ENCODE measurements at places on chromosomes 6 and 20.

DNA sequence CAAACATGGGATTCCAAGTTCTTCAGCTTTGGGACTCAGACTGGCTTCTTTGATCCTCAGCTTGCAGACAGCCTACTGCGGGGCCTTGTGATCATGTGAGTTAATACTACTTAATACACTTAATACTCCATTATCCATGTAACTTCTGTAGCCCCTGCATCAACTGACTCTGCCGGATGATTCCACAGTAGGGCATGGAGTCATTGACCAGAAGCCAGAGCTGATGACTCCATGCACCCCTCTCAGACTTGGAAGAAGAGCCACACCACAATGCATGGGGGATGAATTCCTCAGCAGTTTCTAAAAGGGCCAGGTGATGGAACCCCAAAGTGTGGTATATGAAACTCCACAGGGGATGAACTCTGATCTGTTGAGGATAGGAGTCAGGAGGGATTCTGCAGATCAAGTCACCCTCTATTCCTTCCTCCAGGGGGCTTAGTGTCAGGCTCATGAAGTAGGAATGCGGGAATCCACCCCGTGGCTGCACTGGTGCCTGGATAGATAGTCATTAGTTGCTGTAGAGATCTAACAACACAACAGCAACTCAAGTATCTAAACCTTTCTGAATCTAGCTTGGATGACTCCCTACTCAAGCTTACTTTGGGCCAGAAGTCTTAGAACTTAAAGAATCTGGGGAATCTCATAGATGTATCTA is 70.2 kb downstream of the GPR6 start:
- DNase-seq: no peak

DNA sequence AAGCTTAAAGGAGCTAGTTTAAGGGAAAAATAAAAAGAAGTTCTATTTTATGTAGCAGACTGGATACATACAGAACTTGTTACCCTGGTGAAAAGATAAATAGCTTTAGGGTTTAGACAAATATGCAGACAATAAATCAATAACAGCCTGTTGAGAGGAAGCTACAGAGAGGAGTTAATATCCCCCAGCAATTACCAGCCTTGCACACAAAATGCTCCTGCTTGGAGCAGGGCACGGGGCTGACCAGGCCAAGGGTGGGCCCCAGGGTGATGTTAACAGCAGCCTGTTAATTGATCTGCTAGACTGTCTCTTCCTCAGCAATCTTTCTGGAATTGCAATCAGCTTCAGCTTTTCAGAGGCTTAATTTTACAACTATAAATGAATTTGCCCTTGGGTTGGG is 125.1 kb upstream of the SOX4 start:
- DNase-seq: no peak

DNA sequence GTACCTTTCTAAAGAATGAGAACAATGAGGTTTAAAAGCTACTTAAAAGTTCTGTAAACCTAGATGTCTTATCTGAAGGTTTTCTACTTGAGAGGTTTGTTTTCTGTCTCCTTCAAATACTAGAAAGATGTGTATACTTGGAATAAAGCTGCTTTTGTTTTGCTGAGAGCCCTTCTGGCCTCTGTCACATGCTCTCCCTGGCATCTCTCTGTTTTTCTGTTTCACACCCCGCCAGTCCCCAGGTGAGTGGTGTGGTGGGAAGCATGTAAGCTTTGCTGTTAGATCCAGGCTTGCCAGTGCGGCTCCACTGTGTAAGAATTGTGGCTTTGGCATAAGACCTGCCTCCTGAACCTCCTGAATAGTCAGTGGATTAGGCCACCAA is 56.8 kb downstream of the SNX9 start:
- peak; percentile 69 for DNase-seq

DNA sequence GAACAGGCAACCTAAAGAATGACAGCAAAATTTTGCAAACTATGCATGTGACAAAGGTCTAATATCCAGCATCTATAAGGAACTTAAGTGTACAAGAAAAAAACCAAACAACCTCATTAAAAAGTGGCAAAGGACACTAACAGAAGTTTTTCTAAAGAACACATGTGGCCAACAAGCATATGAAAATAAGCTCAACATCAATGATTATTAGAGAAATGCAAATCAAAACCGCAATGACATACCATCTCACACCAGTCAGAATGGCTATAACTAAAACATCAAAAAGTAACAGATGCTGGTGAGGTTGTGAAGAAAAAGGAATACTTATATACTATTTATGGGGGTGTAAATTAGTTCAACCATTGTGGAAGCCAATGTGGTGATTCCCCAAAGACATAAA is 5.5 kb downstream of the RFPL4B start:
- no peak for DNase-seq

GRCh38 chr6:25623879-25624278 is 28.1 kb upstream of the SCGN start:
- DNase-seq: no peak

- no peak for DNase-seq
These were observed 4.1 kb downstream of the TMEM239 start for GRCh38 chr20:2820084-2820895.

- DNase-seq: no peak
These were observed 160.8 kb downstream of the ZDHHC14 start for GRCh38 chr6:157541618-157542413.

GRCh38 chr6:16623731-16624130 is 137.5 kb downstream of the ATXN1 start:
- no peak for DNase-seq

DNA sequence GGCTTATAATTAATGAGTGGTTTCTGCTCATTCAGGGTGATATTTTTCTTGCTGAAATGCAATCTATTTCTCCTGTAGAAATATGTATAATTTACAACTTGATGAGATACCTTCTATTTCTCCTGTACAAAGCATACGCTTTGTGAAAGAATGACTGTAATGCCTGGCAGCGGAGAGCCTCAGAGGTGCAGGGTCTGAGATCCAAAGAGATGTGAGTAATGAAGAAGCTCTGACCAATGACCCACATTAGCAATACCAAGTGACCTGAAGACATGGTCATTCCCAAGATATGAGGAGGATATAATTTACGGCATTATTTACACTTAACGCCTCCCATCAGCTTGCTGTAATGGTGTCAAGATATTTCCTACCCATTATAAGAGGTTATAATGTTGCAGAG is 98.4 kb upstream of the RAB32 start:
- no peak for DNase-seq

GRCh38 chr20:23162887-23163286 is 76.8 kb upstream of the CD93 start:
- no peak for DNase-seq

DNA sequence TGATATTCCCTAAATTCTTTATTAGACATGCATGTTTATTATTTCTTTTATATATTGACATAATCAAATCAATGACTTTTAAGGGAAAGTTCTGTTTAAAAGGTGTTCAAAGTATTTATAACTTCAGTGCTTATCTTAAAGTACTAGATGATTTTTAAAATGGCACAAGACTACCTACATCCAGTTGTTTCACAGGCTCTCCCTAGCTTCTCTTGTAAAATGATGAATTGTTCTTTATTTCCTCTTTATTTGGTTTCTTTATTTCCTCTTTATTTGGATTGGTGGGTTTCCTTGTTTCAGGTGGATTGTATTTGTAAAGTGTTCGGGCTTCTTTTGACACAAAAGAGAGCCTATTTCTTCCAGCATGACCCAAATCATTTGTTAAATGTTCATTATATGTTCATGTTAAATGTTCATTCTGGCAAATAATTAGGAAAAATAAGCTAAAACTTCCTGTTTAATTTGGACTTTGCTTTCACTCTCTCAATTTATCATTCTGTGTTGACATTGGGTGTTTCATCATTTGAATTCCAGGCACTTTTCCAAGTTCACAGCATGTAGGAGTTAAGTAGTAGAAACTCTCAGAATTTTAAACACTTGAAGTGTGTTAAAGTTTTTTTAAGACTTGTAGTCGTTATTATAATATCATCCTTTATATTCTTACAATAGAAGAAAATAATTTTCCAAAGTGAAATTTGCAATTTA is 24.6 kb downstream of the MLIP start:
- DNase-seq: peak; percentile 18

- DNase-seq: no peak
These were observed 97.5 kb downstream of the AIG1 start for GRCh38 chr6:143158113-143158581.

GRCh38 chr6:27889628-27890444 is 22.4 kb downstream of the OR2B2 start:
- no peak for DNase-seq

GRCh38 chr6:129111346-129111745 is 228.4 kb downstream of the LAMA2 start:
- no peak for DNase-seq

- no peak for DNase-seq
These were observed 3.2 kb upstream of the HLA-DMB start for GRCh38 chr6:32943864-32944649.

GRCh38 chr6:35508027-35508426 is 4.7 kb downstream of the TULP1 start:
- DNase-seq: no peak

DNA sequence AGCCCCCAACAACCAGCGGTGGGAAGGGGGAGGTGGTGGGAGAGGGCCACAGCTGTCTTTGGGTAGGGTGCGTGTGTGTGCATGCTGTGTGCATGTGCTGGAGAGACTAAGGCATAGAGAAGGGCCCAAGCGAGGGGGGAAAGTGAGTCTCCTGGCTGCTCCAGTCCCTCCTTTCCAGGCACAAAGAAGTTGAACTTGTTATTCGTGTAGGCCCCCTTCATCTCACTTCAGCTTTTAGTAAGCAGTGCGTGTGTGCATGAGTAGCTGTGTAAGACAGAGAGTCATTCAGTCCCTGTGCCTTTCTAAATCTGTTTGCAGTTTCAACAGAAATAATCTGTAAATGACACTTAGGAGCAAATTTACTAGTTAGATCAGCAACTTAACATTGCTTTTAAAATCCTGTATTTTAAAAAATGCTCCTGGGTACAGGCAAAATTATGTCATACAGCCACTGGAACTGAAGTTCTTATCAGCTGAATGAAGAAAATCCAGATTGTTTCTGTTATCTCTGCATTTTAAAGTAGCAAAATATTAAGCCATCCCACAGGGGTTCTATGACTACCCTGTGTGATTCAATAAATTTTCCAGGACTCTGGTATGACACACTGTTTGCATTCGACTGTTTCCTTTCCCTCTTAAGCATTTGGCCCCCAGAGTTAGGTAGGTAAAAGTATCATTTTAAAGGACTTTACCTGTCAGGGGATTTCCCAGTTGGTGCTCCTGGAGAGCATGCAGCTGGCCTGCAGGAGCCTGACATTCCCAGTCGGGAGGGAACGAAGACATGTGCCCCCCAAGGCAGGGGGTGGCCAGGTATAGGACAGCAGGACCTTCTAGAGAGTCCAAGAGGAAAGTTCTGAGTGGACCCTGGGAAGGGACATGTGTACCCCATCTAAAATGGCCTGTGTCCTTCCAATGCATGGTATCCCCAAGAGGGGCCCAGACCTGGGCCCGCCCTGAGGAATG is 39.0 kb downstream of the MTRES1 start:
- no peak for DNase-seq

GRCh38 chr20:41526327-41526726 is 91.8 kb downstream of the CHD6 start:
- DNase-seq: peak; percentile 47

DNA sequence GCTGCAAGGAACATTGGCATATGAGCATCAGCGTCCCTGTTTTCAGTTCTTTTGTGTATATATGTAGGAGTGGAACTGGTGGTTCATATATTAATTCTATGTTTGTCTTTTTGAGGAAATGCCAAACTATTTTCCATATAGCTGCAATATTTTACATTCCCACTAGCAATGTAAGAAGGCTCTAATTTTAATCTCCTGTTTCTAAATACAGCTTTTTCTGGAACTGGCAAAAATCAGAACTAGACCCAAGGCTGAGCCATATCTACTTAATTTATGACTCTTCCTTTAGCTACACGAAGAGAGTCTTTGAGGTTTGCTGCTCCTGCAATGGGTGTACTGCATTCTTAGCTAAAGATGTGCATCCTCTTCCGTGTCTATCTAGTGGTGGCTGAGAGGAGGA is 50.5 kb upstream of the SLC17A4 start:
- DNase-seq: no peak

DNA sequence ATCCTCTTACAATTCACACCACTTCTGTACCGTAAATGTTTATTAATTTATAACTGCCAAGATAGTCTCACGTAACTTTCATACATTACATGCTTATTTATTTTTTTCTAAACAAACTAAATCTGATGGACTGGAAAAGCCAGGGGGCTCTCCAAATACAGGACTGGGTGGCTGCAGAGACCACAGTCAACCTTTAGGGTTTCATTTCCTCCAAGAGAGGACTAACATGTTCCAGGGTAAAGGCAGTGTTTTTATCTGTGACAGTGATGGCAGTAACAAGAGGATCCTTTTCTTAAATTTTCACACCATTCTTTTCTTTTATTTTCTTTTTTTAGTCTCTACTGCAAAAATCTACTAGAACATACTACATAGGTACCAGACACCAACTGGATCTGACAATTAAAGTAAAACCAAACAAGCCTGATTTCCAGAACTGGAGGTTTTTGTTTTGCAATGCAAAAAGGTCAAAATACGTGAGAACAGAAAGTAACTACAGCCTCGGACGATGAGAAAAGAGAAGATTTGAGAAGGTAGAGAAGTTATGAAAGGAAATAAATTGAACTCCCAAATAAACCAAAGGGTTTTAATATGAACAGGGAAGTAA is 1.2 kb downstream of the LMBRD1 start:
- DNase-seq: no peak

GRCh38 chr6:37418722-37419121 is 14.3 kb upstream of the CMTR1 start:
- no peak for DNase-seq

All from putamen (tissue), 1 donor.